Central memory CD4-positive, alpha-beta T cell (primary cell): ENCODE measurements at places on chromosomes 11 and 22.

- DNase-seq, result no peak
Measured at GRCh38 chr11:9112075-9112474, 20.7 kb upstream of the SCUBE2 start.

GRCh38 chr11:93563857-93564256, 20.7 kb upstream of the SMCO4 start:
- DNase-seq, result no peak

GRCh38 chr22:43446916-43447315, 35.1 kb downstream of the MPPED1 start:
- DNase-seq, result no peak

DNA sequence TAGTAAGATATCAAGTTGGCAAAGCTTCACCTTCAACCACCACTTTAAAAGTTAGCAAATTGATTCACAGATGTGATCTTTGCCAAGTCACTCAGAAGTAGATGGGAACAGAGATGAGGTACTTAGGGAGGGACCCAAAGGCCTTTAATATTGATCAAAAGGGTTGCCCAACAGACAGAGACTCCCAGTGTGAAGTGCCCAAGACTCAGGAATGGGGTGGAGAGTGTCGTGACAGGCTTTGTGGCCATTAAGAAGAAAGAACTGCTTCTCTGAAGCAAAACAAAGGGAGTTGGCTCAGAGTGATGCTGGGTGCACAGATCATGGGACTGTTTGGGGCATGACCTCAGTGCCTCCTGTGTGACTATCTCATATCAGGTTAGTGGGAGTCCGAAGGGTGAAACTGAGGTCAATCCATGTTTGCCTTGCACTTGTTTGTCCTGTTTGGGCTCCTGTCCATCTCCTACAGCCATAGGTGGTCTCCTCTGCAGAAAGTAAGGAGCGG, 132.3 kb downstream of the APIP start:
- no peak for DNase-seq

DNA sequence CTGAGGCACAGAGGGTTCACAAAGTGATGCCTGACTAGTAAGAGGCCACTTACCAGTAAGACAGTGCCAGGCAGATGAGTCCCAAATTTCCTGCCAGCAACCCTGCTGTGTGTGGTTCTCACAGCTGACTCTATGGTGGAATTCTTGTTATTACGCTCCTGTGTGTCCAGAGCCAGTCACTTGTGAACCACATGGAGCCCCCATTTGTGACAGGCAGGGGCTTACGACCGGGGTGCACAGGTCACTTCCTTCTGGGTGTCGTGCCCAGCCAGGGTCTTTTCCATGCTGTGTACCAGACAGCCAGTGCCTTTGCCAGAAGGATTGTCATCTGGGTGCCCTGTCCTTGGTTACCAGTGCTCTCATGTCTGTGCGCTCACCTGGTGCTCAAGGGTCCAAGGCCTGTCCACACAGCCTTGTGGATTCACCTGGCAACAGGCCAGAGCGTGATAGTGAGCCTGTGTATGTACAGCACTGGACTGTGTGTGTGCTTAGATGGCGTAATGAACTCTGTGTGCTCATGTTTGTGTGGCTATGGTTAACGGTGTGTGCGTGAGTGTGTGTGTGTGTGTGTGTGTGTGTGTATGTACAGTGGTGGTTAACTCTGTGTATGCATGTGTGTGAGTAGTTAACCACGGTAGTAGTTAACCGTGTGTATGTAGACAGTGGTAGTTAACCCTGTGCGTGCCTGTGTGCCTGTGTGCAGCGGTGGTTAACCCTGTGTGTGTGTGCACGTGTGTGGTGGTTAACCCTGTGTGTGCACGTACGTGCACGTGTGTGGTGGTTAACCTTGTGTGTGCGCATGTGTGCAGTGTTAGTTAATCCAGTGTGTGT, 18.6 kb downstream of the GRAMD4 start:
- DNase-seq, result no peak

DNA sequence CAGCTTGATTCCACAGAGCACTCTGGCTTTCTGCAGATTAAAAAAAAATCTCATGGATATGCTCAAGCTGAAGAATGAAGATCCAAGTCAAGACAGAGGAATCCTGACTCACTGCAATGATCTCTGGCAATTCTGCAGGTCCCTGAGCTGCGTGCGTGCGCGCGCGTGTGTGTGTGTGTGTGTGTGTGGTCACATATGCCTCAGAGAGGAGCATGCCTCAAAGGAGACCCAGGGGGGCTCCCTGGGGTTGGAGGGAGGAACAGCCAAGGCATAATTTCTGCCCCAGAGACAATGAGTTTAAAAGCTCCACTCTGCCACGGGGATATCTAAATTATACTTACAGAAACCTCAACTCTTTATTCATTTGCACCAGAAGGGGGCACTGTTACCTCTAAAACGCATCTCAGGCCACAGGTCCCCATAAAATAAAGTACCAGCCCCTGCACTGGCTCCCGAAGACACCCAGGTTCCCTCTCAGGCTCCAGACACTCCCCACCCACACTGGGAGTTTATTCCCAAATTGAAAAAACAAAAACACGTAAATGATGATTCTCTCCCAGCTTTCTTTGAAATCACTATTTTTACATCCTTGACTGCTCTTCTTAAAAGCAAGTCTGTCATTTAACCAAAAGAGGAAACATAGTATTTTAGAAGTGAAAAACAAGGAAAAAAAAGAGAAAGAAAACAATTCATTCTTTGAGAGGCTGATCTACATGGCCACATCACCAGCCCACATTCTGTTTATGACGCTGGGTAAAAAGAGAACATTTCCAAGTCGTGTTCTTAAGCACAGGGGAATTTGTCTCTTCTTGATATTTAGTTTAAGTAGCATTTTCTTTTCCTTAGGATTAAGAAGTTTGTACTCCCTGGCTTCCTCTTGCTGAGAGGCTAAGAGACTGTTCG, 401.0 kb downstream of the LARGE1 start:
- DNase-seq, result no peak

- DNase-seq, result no peak
Measured at GRCh38 chr22:27580311-27580897, 221.2 kb downstream of the MN1 start.

- no peak for DNase-seq
Measured at GRCh38 chr11:108836541-108836940, 171.7 kb downstream of the DDX10 start.

DNA sequence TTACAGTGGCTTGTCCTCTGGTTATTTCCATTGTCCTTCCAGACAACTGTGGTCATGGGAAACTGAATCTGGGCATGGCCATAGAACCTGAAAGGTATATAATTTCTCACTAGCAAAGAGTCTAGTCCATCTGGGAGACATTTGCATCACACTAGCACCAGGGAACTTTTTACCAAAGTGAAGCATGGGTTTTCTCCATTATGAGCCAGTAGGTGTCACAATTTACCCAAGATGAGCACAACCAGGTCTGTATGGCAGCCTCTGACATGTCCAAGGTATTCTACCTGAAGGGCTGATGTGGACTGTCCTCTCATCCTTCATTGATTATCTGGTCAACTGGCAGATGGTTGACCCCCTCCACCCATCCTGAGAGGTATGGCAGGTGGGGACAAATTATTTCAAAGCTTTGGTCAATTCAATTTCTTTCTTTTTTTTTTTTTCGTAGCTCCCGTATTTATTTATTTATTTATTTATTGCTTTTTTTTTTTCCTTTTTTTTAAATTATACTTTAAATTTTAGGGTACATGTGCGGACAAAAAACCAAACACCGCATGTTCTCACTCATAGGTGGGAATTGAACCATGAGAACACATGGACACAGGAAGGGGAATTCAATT, 425.9 kb downstream of the TMEM135 start:
- DNase-seq, result no peak

DNA sequence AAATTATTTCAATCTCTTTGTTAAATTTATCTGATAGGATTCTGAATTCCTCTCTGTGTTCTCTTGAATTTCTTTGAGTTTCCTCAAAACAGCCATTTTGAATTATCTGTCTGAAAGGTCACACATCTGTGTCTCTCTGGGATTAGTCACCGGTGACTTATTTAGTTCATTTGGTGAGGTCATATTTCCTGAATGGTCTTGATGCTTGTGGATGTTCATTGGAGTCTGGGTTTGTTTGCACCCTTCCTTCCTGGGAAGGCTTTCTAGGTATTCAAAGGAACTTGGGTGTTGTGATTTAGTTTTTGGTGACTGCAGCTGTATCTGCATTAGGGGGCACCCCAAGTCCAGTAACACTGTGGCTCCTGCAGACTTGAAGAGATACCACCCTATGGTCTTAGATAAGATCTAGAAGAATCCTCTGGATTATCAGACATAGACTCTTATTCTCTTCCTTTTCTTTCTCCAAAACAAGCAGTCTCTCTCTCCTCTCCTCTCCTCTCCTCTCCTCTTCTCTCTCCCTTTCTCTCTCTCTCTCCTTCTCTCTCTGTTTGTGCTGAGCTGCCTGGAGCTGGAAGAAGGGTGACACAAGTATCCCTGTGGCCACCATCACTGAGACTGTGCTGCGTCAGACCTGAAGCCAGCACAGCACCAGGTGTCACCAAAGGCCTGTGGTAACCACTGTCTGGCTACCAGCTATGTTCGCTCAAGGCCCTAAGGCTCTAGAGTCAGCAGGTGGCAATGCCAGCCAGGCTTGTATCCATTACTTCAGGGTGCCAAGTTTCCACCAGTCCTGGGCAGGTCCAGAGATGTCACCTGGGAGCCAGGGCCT, 3.3 kb upstream of the HEPN1 start:
- DNase-seq, result no peak

GRCh38 chr22:43439368-43440103, 27.7 kb downstream of the MPPED1 start:
- DNase-seq, result no peak

GRCh38 chr11:64542172-64543125, 48.6 kb upstream of the SLC22A12 start:
- DNase-seq, result no peak

- no peak for DNase-seq
Measured at GRCh38 chr11:85787809-85788760, 22.9 kb downstream of the SYTL2 start.

DNA sequence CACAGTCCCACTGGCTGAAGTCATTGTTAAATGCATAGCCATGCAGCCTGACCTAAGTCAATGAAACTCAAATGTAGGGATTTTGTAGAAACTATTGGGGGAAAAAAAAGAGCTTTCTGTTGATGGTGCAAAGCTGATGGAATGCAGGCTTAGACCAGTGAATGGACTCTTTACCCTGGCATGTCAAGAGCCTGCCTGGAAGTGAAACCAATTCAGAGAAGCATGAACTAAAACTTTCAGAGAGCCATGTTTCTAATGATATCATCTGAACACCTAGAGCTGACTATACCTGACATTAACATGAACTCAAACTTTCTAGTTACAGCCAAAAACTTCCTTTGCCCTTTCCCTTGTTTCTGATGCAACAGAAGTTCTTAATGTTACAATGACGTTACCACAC, 89.0 kb downstream of the APIP start:
- no peak for DNase-seq

DNA sequence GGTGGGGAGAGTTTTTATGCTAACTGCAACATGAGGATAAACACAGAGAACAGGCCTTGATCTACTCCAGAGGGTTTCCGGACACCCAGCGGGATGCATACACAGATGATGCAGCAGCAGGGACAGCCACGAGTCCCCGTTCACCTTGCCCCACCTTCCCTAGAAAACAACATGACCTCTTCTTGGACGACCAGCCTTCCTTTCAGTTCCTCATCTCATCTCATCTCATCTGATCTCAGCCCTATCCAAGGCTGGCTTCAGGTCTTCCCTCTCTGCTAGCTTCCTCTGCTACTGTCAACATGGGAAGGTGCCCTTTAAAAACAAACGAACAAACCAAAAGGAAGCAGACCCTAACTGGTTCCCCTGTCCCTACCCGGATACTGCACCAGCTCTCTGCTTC, 1356.2 kb downstream of the TBC1D22A start:
- no peak for DNase-seq

DNA sequence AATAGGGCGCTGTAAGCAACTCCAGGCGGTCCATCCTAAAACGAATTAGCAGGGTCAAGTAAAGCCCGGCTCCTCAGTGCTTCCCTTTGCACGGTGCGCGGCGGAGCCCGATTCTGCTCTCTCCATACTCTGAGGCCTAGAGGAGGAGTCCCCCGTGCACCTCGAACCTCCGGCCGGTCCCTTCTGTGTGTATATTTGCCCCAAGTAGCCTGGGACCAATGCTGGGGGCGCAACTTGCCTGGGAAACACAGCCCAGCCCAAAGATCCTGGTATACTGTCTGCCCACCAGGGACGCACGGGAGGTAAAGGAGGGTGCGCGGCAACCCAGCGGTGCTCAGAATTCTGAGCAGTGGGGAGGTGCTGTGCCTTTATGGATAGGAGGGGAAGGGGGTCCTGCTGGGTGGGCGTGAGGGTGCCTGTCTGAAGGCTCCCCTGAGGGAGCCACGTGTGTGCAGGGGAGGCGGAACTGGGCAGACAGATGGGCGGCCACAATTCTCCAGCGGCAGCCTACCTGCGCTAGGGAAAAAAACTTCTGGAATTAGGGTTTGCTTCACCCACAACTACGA, 4.8 kb upstream of the TBX1 start:
- no peak for DNase-seq

GRCh38 chr11:33234397-33235190, 22.6 kb upstream of the HIPK3 start:
- DNase-seq, result no peak

DNA sequence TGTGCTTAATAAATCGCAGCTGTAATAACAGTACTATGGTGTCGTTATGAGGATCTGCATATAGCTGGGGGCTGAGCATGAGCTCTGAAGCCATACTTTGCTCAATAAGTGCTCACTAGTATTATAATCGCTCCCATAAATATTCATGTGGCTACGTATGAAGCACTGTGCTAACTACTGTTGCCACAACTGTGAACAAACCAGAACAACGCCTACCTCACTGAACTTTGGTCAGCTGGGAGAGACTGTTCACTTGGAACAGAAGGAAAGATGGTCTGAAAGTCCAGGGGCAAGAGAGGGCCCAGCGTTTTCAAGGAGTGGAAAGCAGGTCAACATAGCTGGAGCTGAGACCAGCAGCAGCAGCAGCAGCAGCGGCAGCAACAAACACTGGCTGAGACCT, 141.6 kb downstream of the EFCAB6 start:
- no peak for DNase-seq

GRCh38 chr22:40443732-40444131, 73.3 kb downstream of the SGSM3 start:
- DNase-seq, result no peak

- no peak for DNase-seq
Measured at GRCh38 chr11:116948391-116948790, 111.0 kb upstream of the APOA1 start.

DNA sequence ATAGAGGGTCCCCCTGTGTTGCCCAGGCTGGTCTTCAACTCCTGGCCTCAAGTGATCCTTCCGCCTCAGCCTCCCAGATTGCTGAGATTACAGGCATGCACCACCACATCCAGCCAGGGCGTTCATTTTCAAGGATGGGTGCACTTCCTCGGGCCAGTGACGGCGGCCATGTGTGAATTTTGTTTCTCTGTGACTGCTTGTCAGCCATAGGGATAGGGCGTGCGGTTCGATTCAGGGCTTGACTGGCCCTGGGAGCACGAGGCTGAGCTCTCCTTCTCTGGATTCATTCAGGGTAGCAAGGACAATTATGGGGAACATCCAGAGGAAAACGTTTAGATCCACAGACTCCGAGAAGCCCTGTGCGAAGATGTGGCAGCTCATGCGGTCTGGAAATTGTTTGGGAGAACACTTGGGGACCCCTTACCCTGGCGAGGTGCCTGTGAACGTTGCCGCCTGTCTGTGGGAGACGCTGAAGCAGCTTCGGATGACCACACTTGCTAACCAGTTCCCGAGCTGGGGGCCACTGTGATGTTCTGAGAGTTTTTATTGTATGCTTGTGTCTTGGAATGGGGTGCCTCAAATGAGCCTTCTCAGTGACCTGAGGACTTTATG, 2.9 kb downstream of the PTDSS2 start:
- DNase-seq, result no peak

- no peak for DNase-seq
Measured at GRCh38 chr22:26718905-26719304, 61.5 kb downstream of the MIAT start.
